ENCODE measurements at places on chromosomes 11 and 22.

DNA sequence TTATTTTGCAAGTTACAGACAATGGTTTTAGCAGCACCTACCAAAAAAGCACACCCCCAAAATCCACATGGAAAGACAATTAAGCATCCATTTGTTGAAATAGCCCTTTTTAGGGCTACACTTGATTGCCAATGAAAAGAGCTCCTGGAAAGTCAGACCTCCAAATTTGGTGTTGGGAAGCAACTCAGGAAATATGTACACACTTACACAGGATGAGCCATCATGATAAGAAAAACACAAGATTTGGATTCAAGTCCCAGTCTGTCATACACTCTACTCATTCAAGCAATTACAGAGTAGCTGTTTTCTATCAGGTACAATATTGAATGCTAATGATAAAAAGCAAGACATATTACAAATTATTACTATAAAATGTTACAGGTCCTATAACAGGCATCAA is 31.5 kb downstream of the FAM168A start:
- no peak overlapping the region for H3K27ac ChIP-seq
- H3K4me1 ChIP-seq = peaks cover 31% of the 10 kb centered on the region
- no peaks in the 10 kb centered on the region for H3K27me3 ChIP-seq

DNA sequence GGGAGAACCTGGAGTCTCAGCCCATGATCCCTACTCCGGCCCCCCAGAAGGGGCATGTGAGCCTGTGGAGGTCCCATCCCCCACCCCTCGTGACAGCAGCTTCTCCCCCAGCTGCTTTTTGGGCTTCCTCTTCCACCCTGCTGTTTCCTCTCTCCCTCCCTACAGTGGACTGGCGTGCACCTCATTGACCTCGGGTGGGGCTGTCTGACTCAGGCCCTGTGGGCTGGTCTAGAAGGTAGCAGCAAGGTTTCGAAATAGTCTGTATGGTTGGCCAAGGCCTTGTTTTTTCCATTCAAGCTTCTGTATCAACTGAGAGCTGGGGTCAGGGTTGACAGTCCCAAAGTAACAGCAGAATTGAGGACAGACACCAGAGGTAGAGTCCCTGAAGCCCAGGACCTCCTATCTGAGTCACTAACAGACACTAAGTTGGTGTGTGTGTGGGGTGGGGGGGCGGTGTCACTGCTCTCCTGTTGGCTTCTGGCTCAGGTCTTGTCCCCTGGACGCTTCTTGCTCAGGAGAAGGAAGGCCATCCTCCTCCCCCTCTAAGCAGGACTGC is 7.7 kb downstream of the SLC37A2 start:
- no peaks in the 10 kb centered on the region for H3K4me1 ChIP-seq
- H3K4me3 ChIP-seq = no peak overlapping the region
- no peak for DNase-seq

GRCh38 chr22:50131894-50132293 is 38.6 kb upstream of the PANX2 start:
- H3K27ac ChIP-seq = no peak overlapping the region
- no peaks in the 10 kb centered on the region for H3K27me3 ChIP-seq
- H3K36me3 ChIP-seq = no peaks in the 10 kb centered on the region
- H3K4me3 ChIP-seq = no peak overlapping the region
- H3K4me1 ChIP-seq = peaks cover 5% of the 10 kb centered on the region
- no peak for DNase-seq

- no peaks in the 10 kb centered on the region for H3K27me3 ChIP-seq
- no peak for DNase-seq
- H3K4me3 ChIP-seq = no peak overlapping the region
- no peaks in the 10 kb centered on the region for H3K36me3 ChIP-seq
Observed at GRCh38 chr22:49601614-49602321, 225.9 kb downstream of the BRD1 start.
